ENCODE measurements at places on chromosomes 7 and 10. TPM values are rescaled to one million over a fixed set of nuclear protein-coding genes. Genes with fewer than 3 reads are reported as not detected.

Gene ABCB4
- 4.4 TPM for total RNA-seq

Gene CFAP70
- 1.4 TPM for total RNA-seq

Gene CPN1
- not detected for total RNA-seq

Gene GNGT1
- total RNA-seq: not detected

Gene GRM3
- not detected for total RNA-seq

Gene SRI
- total RNA-seq: 93.6 TPM

Gene MCU
- 15.1 TPM for total RNA-seq

Gene SPDYE16
- not detected for total RNA-seq

Gene FAM171A1
- 12.2 TPM for total RNA-seq
